ENCODE measurements at places on chromosomes 2 and 18.

DNA sequence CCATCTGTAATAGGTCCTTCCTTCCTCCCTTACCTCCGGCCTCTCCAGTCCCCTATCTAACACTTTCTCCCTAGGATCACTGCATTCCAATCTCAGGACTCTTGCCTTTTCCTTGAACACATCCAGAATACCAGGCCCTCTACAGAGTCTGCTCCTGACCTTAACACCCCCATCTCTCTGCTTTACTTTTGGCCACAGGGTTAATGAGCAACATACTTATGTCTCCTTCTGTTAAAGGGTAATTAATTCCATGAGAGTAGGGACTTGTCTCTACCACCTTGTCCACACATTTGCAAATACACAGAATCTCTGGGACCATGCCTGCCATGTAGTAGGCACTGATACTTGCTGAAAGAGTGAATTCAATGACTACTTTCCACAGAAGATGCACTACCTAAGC lies 94.9 kb downstream of the COBLL1 start:
- no peaks in the 10 kb centered on the region for H3K36me3 ChIP-seq
- H3K4me1 ChIP-seq, result peaks cover 65% of the 10 kb centered on the region
- DNase-seq, result no peak
- H3K4me3 ChIP-seq, result no peak overlapping the region

- H3K27me3 ChIP-seq, result no peaks in the 10 kb centered on the region
- no peak overlapping the region for H3K27ac ChIP-seq
- no peaks in the 10 kb centered on the region for H3K36me3 ChIP-seq
- no peak overlapping the region for H3K4me3 ChIP-seq
- H3K4me1 ChIP-seq, result no peaks in the 10 kb centered on the region
These were observed 375.0 kb downstream of the CTNNA2 start for GRCh38 chr2:79887747-79888374.

DNA sequence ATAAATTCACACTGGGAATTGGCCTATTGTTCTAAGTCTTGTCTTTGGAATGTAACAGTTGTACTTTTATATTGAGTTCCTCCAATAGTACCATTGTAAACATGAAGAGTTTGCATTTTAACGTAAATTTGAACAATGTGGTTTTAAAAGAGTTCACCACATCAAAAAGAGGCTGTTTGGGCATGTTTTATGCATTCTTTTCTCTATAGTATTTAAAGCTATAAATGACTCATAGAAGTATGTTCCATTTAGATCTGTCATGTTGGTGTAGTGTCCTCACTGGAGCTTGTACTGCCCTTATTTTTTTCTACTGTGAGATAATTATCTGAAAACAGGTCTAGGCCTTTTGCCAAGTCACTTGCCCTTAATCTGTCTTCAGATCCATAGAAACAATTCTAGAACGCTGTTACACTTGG lies 141.9 kb downstream of the RHBDD1 start:
- H3K36me3 ChIP-seq, result no peaks in the 10 kb centered on the region
- DNase-seq, result no peak
- no peaks in the 10 kb centered on the region for H3K4me1 ChIP-seq
- no peak overlapping the region for H3K4me3 ChIP-seq
- no peaks in the 10 kb centered on the region for H3K27me3 ChIP-seq
- no peak overlapping the region for H3K27ac ChIP-seq

DNA sequence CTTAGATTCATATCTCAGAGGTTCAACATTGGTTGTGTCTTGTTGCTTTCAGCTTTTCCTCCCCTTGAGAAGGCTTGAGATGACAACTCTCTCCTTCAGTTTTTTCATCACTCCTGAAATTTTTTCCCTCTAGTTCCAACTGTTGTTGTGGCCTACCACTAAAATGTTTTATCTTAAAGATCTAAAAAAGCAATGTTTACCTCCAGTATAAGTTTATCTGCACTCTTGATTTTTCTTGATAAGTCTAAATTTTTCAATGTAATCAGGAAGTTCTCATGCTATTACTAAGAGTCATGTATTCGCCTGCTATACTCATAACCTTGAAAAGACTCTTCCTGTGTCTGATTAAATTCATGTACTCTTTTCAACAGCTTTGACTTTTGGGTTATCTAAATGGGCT lies 366.3 kb upstream of the TFPI start:
- no peaks in the 10 kb centered on the region for H3K36me3 ChIP-seq
- no peaks in the 10 kb centered on the region for H3K27me3 ChIP-seq
- no peaks in the 10 kb centered on the region for H3K4me1 ChIP-seq
- H3K27ac ChIP-seq, result no peak overlapping the region
- DNase-seq, result no peak
- H3K4me3 ChIP-seq, result no peak overlapping the region

- H3K27me3 ChIP-seq, result peaks cover 66% of the 10 kb centered on the region
- no peak for DNase-seq
- no peaks in the 10 kb centered on the region for H3K36me3 ChIP-seq
- H3K27ac ChIP-seq, result no peak overlapping the region
- H3K4me1 ChIP-seq, result peaks cover 19% of the 10 kb centered on the region
These were observed 4.2 kb downstream of the GAREM2 start for GRCh38 chr2:26177122-26177521.

DNA sequence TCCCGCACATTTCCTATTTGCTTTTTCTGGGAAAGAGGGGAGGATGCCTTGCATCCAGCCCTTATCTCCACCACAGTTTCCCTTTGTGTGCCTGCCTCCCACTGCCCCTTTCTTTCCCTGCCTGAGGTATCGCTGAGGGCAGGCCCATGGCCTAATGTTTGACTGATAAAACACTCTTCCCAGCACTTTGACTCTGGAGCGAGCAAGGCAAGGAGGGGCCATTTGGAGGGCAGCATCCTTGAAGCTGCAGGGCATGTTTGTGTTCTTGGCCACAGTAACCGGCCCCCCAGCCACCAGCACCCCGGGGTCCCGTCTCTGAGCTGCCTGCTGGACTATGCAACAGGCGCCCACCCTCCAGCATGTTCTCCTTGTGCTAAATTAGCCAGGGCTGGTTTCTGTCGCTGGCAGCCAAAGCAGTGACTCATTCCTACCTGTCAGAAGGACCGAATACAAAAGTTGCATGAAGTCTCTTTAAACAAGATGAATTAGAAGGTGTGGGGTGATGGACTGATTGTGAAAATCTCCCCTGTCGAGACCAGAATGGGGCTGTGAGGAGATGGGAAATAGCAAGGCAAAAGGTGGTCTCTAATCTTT lies 50.7 kb downstream of the BCL2L11 start:
- H3K27ac ChIP-seq, result no peak overlapping the region
- 0 out of 3 replicates have a peak, but pooled peaks cover 3% of the 10 kb centered on the region for H3K27me3 ChIP-seq
- peaks cover 11% of the 10 kb centered on the region for H3K4me1 ChIP-seq
- DNase-seq, result no peak
- no peak overlapping the region for H3K4me3 ChIP-seq
- H3K36me3 ChIP-seq, result peaks cover 10% of the 10 kb centered on the region

DNA sequence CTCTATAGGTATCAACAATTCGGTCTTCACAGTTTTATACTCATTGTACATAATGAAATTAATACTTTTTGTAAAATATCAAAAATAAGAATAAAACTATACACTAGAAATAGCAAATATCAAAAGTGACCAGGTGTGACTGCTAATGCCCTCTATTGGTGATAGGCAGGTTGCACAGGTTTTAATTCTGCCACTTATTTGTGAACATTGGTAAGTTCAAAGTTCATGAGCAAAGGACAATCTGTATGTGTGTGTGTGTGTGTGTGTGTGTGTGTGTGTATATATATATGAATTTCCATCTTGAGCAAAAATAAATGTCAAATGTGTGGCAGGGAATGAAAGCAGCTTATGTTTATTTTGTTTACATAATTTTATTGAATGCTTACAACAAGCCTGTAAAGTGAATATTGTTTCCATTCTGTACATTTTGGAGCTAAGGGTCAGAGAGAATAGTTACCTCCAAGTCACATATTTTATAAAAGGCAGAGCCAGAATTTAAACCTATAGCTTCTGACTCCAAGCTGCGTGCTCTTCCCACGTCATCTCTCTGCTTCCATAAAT lies 537.4 kb downstream of the CPS1 start:
- H3K27ac ChIP-seq, result no peak overlapping the region
- H3K4me3 ChIP-seq, result no peak overlapping the region
- no peaks in the 10 kb centered on the region for H3K27me3 ChIP-seq
- H3K4me1 ChIP-seq, result no peaks in the 10 kb centered on the region
- H3K36me3 ChIP-seq, result no peaks in the 10 kb centered on the region
- DNase-seq, result peak; percentile 62

GRCh38 chr18:22841840-22842239 lies 91.3 kb upstream of the RBBP8 start:
- DNase-seq, result no peak
- no peak overlapping the region for H3K27ac ChIP-seq

GRCh38 chr18:66972681-66973080 lies 368.8 kb upstream of the CDH19 start:
- DNase-seq, result no peak
- no peak overlapping the region for H3K4me3 ChIP-seq
- H3K4me1 ChIP-seq, result no peaks in the 10 kb centered on the region
- H3K27ac ChIP-seq, result no peak overlapping the region

GRCh38 chr2:168278424-168278888 lies 31.1 kb upstream of the STK39 start:
- DNase-seq, result peak; percentile 71
- H3K4me3 ChIP-seq, result no peak overlapping the region
- H3K27me3 ChIP-seq, result no peaks in the 10 kb centered on the region
- H3K27ac ChIP-seq, result no peak overlapping the region
- peaks cover 16% of the 10 kb centered on the region for H3K4me1 ChIP-seq

GRCh38 chr18:79904357-79905147 lies 46.9 kb downstream of the SLC66A2 start:
- no peaks in the 10 kb centered on the region for H3K4me1 ChIP-seq
- no peaks in the 10 kb centered on the region for H3K27me3 ChIP-seq
- peaks cover 15% of the 10 kb centered on the region for H3K36me3 ChIP-seq
- DNase-seq, result no peak

Data from HepG2 (cell line).